ENCODE measurements at places on chromosomes 5 and 9. TPM values are rescaled to one million over a fixed set of nuclear protein-coding genes. Genes with fewer than 3 reads are reported as not detected.
A peak's percentile ranks its signal among the peaks of the same experiment; 100 is the strongest.

- DNase-seq = no peak
These were observed 190.2 kb upstream of the SNX2 start for GRCh38 chr5:122584411-122585300.

GRCh38 chr5:71914281-71914680 is 193.0 kb upstream of the MAP1B start:
- no peak for DNase-seq

DNA sequence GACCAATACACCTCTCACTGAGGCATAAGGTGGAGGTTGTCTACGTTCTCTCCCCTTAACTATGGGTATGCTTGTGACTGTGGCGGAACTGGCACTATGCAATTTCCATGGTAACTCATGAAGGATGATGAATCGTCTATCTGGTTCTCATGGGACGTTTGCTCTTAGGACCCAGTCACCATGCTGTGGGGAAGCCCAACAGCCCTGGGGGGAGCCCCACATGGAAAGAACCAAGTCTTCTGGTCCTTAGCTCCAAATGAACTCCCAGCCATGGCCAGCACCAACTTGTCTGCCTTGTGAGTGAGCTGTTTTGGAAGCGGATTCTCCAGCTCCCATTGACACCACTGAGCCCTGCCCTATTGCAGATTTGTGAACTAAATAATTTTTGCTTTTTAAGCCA is 188.7 kb upstream of the S1PR3 start:
- no peak for DNase-seq

DNA sequence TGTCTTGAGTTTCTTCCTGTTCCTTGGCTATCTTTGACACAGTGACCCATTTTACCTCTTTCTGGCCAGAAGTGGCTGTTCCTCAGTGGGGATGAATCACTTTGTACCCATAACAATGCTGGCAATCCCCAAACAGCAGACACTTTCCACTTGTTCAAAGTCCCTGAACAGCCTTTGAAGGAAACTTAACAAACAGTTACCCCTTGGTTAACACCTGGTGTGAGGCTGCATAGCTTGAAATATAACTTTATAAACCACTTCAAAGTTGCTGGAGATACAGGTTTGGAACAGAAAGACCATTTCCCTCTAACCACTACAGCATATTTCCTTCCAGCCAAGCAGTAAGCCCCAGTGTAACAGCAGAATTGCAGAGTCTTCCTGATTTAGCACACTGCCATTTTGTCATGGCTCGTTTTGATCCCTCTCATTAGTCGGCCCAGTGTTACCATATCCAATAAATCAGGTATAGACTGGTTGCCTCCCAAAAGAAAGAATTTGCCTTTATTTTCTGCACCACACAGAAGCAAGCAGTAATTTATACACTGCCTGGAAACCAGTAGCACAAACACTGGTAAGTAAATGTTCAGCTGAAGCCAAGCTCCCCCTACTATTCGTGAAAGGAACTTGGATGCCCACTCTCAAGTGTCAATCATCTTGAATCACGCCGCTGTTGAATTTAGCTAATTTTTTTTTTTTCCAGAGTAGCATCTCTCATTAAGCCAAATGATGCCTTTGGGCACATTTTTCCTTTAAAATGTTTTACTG is 225.9 kb downstream of the PIK3R1 start:
- DNase-seq = no peak

DNA sequence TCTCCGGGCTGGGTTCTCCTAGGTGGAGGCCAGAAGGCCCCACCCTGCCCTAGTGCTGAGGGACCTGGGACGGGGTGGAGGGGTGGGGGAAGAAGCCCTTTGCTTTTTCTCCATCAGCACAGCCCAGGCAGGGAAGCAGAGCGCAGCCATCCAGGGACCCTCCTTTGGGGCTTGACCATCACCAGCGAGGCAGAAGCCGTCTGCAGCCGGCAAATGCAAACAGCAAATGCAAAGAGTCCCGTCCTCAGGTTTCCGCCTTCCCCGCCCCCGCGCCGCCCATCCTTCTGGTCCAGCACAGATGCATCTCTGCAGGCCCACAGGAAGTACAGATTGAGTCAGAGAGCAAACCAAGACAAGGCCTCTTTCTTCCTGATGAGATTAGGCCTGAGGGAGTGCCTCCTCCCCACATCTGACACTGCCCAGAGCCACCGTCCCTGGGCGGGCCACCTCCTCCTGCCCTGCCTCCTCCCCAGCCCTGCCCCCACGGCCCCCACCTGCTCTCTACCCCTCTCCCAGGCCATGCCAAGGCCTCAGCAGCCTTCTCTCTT is 23.4 kb downstream of the CORO2A start:
- peak; percentile 43 for DNase-seq

DNA sequence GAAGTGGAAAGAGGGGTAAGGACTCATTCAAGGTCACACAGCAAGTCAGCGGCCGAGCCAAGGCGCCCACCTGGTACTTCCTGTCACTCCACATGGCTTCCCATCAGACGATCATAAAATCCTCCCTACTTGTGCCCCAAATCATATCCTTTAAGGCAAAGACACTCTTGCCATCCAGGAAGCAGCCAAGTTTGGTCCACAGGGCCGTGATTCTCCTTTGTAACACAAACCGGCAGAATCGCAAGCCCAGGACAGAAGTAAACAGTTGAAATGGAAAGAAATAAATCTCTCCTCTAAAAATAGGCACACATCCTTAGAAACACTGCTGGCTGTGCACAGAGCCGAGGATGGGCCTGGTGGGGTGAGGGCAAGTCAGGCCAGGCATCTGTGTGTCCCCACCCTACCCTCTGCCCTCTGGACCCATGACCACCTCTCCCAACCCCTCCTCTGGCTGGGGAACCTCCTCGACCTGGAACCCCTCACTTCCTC is 30.5 kb downstream of the TMOD1 start:
- DNase-seq = no peak

DNA sequence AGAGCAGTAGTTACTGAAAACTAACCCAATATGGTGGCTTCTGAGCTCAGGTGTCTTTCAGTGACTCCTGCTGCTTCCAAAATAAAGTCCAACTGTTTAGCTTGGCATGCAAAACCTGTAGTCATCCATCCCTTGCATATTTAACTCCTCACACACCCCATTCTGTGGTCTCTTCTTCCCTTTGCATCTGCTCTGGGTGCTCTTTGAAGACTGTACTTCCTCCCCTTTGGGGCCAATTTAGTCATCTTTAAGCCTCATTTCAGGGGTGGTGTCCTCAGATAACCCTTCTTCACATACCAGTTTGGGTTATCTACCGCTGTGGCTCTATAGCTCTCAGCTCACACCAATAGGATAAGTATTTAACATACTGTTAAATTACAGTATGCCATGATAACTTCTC is 209.9 kb upstream of the DMRT1 start:
- no peak for DNase-seq

- peak; percentile 31 for DNase-seq
These were observed 67.0 kb downstream of the NR3C1 start for GRCh38 chr5:143336485-143336884.

GRCh38 chr9:129983891-129984290 is 59.1 kb downstream of the FNBP1 start:
- DNase-seq = no peak

The PCDHB12 gene
- 2.6 TPM for total RNA-seq

The DBH gene
- not detected for total RNA-seq

The ERMP1 gene
- total RNA-seq = 21.3 TPM

The PCDHA4 gene
- total RNA-seq = 0.24 TPM
